SIG-M5 (cell line): ENCODE measurements at places on chromosomes 5 and 9.

DNA sequence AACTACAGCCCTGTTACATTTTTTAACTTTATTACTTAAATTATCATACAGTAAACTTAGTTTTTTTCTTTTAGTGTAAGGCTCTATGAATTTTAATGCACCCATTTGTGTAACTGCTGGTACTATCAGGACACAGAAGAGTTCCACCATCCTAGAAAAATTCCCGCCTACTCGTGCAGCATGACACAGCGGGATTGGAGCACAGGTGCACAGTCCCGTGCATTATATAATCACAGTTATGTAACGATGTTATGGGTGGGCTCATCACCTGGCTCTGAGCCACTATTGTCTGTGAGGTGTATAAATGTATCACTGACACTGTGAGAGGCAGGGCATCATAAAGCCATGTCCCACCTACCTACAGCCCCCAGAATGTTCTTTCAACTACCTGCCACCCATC is 80.7 kb downstream of the DRD1 start:
- DNase-seq: no peak

DNA sequence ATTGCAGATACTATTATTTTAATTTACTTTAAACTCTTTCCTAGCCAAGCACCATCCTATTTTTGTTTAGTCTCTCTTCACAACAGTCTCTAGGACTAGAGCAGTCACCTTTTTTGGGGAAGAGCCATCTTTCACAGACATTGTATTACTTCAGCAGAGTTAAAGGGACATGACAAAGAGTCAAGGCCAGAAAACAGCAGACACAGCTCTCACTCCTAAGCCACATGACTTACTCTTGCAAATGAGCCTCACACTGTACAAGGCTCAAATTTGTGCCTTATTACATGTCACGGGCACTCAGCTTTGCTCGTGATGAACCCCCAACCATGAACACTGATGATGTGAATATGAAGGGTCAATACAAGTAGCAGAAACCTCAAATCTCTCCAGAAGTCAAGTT is 104.3 kb downstream of the ZNF608 start:
- no peak for DNase-seq

GRCh38 chr9:14314929-14315874 is 1.3 kb upstream of the NFIB start:
- no peak for DNase-seq

- no peak for DNase-seq
Observed at GRCh38 chr5:150895431-150896428, 9.1 kb downstream of the ZNF300 start.

DNA sequence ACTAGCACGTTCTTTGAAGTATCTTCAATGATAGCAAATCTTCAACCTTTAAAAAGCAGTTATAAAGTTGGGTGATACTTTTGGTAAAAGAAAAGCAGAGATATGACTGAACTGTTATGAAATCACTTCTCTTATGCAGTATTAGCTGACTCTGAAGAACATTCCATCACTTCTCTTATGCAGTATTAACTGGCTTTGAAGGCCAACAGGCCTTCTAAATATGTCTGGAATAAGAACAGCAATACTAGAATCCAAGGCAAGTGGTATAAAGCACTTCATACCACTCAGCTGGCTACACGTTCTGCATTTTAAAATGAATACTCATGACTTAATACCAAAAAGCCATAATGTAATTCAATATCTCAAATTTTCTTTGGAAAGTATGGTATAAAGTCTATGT is 17.3 kb downstream of the SKIC3 start:
- DNase-seq: no peak

GRCh38 chr9:120733190-120733589 is 18.9 kb upstream of the MEGF9 start:
- DNase-seq: no peak

DNA sequence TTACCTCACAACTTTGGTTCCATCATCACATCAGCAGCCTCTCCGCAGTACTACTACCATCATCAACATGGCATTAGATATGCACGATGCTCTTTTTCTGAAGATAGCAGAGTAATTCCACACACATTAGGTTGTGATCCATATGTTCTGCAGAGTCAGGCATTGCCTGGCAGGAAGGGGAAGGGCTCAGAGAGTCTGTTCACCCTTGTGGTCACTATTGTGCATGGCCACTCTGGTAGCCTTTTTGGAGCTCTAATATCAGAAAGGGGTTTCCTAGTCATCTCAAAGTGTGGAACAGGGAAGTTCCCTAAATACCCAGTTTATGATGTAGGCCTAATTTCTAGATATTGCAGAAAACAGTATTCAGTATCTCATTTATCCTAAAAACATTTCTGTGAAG is 373.6 kb downstream of the BNC2 start:
- no peak for DNase-seq

GRCh38 chr9:81579381-81579780 is 110.0 kb downstream of the TLE1 start:
- DNase-seq: no peak

- DNase-seq: no peak
Observed at GRCh38 chr5:109364977-109365376, 44.8 kb downstream of the PJA2 start.

DNA sequence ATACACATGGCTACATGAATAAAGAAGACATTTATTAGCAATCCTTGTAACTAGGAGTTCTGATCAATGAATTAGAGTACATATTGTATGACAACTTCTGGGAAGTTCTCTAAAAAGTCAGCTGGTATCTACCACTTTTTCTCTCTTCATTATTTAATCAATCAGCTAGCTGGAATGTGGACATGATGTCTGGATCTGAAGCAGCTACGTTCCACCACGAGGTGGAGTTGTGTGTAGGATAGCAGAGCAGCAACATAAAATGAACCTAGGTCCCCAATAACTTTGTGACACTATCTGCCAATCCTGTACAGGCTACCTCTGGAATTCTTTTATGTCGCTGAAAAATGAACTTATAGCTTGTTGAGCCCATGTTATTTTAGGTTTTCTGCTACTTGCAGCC is 32.9 kb upstream of the ENTREP1 start:
- DNase-seq: no peak

- no peak for DNase-seq
Observed at GRCh38 chr5:72456391-72457074, 50.7 kb downstream of the ZNF366 start.
